Urinary bladder (tissue), 4 donors: ENCODE measurements at places on chromosomes 1 and 21.
A peak's percentile ranks its signal among the peaks of the same experiment; 100 is the strongest.

DNA sequence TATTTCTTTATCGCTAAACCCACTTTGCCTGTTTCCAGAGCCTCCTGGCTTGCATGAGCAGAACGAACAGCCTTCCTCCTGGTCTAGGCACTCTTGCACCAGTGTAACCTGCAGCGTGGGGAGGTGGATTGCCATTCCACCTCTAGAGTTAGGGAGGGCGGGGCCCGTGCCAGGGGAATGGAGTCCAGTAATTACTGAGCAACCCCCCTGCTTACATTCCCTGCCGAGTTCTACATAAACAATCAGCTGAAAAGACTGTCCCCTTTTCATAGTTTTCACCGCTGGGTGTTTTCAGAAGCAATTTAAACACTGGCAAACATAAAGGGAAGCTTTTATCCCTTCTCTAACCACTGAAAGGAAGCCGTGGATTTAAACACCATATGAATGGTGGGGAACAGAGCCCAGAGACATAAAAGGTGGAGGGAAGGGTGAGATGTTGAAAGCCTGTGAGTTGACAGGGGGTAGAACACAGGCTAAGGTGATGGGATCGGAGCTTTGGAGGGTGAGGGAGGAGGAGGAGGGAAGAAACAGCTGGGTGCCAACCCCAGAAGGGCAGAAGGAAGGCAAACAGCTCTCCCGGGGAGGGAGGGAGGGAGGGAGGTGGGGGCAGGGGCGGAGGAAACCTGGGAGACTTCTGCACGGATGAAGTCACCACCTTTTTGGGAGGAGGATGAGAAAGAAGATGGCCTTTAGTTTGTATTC is 68.0 kb upstream of the WDR26 start:
- DNase-seq: peak; percentile 25

GRCh38 chr1:198610362-198610761 is 28.5 kb upstream of the PTPRC start:
- no peak for DNase-seq

DNA sequence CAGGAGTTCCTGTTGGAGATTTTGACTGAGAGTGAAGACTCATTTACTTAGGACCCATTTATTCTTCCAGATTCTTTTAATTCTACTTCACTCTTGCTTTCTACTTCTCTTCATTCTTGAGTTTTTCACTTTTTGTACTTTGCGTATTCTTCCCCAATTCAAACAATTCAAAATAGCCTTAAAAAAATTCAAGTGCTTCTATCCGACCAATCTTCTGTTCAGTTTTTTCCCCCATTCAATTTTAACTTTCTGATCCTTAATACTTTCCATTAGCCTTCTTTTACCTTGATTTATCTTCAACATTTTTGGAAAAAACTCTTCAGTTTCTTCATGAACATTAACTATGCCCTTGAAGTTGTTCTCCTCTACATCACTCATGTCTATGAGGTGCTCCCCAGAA is 21.1 kb downstream of the ZFYVE9 start:
- no peak for DNase-seq

- DNase-seq: no peak
Observed at GRCh38 chr1:245691897-245692296, 537.1 kb downstream of the KIF26B start.

DNA sequence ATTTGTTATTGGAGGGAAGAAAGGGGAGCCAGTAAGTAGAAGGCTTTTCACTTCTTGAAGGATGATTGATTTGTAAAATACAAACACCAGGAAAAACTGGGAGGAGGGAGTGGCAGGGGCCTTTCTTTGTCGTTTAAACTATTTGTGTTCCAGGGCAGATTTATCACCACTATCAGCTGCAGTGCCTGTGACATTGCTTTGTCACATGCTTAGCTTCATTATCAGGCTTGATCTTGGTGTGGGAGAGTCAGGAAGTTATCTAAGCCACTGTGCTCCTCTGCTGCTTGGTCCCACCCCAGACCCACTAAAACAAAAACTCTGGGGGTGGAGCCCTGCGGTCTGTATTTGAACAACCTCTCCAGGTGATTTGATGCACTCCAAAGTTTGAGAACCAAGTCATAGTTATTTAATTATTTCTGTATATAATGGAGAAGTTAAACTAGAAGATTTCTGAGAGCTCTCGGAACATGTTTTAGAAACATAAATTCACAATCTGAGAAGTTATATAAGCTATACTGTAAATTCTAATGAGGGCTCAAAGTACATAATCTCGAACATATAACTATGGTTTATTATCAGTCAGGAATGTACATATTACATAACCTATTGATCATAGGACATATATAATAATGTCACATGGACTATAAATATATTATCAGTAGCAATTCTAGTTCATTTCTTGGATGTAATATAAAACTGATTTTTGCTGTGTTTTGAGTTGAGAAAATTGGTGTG is 87.9 kb downstream of the CDC14A start:
- DNase-seq: no peak

DNA sequence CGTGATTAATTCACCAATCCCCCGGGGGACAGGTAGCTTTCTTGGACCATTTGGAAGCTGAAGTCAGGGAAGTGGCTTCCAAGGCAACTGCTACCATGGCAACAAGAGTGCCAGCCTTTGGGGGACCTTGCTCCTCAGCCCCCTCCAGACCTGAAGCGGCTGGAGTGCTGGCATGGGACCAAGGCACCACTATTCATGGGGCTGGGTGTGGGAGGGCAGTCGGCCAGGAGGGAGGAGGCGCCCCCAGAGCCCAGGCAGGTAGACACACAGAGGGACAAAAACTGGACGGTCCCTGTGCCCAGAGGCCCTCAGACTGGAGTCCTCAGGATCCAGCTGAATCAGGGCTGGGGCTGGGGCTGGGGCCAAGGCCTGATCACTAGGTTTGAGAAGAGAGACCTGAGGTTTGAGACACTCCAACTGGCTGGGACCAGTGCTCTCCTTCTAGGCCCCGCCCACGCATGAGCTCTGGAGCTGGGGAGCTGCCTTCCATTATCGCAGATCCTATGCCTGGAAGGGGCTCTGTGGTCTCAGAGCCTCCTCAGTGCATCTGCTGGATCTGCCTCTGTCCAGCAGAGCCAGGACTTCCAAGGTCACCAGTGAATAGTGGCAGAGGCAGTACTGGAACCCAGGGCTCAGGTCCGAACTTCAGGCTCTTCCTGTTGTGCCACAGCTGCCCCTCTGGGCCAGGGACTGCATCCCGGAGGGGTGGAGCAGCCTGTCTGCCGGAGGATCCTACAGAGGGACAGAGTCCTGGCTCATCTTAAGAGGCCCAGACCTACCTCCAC is 3.3 kb upstream of the KNCN start:
- no peak for DNase-seq

- peak; percentile 70 for DNase-seq
Observed at GRCh38 chr1:234676103-234676594, 66.2 kb upstream of the IRF2BP2 start.

- DNase-seq: no peak
Observed at GRCh38 chr1:211335522-211336157, 9.0 kb downstream of the TRAF5 start.

GRCh38 chr1:78334952-78335351 is 155.8 kb upstream of the PTGFR start:
- DNase-seq: no peak

- no peak for DNase-seq
Observed at GRCh38 chr1:22643381-22643780, at the start of gene C1QC. Gene C1QC (plus strand): TSS chr1:22643633. CDS start chr1:22644024, 391 bp downstream.

- no peak for DNase-seq
Observed at GRCh38 chr1:32170991-32171390, 8.5 kb upstream of the TXLNA start.

GRCh38 chr1:37930246-37931101 is 16.4 kb downstream of the INPP5B start:
- DNase-seq: no peak

- no peak for DNase-seq
Observed at GRCh38 chr21:25528515-25528914, 78.8 kb downstream of the MRPL39 start.

DNA sequence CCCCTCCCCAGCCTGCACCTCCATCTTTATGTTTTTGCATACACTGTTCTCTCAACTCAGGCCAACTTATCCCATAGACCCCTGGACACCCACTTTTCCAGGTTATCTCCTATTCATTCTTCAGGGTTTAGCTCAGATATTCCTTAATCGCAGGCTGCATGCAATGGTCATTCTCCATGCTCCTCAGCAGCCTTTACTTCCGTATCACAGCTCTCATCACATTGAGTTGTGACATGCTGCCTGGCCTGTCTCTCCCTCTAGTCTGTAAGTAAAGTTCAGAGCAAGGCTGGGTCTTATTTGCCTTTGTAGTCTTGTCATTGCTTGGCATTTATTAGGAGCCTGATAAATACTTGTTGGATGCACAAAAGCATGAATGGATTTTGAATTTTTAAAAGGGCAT is 6.9 kb downstream of the DNAJC6 start:
- no peak for DNase-seq

DNA sequence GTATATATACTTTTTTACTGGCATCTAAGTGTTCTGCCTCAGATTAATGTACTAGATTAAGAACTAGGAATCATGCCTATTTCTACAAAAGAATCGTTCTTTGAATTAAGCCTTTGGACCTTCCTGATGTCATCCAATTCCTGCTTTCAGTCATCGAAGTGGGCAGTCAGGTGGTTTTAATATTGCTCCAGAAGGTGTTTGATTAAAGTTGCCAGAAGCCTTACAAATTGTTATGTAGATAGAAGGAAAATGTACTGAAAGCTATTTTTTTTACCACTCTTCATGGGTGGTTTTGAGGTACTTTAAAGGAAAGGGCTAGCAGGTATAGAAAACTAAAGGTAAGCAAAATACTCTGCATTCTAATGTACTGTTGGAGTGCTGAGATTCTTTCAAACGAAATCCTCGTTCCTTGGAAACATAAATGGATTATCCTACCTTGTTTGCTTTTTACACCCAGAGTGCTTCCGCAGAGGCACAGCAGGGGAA is 716 bp downstream of the CTBS start:
- DNase-seq: no peak

DNA sequence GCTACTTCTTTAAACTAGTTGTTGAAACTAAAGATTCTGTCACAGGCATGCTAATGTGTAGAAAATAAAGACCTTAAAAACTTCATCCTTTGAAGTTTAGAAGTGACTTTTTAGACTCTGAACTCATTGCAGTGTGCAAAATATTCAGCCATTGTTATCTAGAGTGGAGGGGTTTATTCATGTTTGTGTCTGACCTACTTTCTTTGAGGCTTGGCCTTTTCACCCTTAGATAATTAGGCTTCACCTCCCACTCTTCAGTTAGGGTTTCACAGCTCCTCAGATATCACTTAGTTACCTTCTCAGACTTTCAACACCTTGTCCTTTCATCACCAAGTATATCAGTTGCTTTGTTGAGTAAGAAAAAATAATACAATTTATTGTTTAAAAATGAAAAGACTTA is 75.9 kb downstream of the IVNS1ABP start:
- DNase-seq: no peak

GRCh38 chr21:37903396-37903795 is 12.9 kb downstream of the KCNJ6 start:
- no peak for DNase-seq

GRCh38 chr1:172638885-172639831 is 19.7 kb upstream of the FASLG start:
- DNase-seq: no peak

GRCh38 chr1:173403996-173404395 is 73.1 kb upstream of the PRDX6 start:
- no peak for DNase-seq

GRCh38 chr1:1162597-1163537 is 10.8 kb upstream of the TTLL10 start:
- no peak for DNase-seq

GRCh38 chr1:10108948-10109708 is 76.4 kb downstream of the UBE4B start:
- DNase-seq: no peak

DNA sequence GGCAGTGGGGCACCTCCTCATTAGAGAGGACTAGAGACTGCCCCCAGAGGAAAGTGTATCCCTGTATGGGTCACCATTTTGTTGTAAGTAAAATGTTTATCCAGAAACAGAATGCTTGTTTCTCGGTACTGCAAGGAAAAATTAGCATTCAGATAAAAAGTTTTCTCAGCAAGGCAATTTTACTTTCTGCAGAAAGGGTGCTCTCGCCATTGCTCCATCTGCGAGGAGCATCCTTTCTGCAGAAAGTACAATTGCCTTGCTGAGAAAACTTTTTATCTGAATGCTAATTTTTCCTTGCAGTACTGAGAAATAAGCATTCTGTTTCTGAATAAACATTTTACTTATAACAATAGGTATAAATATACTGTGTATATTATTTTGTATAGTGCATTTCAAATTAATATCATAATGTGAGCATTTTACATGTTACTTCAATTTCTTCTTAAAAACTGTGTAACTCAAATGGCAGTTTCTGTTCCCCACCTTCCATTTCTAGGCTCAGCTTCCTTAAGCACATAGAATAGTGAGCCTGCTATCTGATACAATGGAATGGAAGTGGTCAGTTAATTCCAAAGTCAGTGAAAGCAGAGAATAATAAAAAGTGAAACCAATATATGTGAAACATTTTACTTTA is 76.5 kb upstream of the DESI2 start:
- no peak for DNase-seq

GRCh38 chr1:169809370-169810095 is 14.8 kb upstream of the METTL18 start:
- DNase-seq: peak; percentile 8

DNA sequence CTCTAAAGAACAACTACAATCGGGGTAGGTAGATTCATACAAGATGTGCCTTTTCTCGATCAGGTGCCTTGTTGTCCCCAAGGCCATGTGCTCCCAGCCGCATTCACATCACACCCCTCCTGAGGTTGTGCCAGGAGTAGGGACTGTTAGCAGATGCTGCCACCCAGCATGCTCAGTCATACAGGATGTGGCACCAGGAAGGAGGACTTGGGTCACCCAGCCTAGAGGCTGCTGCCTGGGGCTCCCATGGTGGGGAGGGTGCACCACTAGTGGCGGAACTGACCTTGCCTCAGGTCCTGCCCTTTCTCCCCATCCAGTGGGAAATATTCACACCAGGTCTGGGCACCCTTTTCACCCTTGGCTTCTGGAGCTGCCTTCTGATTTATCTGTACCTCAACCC is 8.3 kb downstream of the TEX35 start:
- DNase-seq: no peak

GRCh38 chr1:207084232-207084631 is 4.4 kb upstream of the C4BPB start:
- DNase-seq: no peak

GRCh38 chr1:24786191-24786590 is 40.9 kb downstream of the CLIC4 start:
- DNase-seq: no peak

DNA sequence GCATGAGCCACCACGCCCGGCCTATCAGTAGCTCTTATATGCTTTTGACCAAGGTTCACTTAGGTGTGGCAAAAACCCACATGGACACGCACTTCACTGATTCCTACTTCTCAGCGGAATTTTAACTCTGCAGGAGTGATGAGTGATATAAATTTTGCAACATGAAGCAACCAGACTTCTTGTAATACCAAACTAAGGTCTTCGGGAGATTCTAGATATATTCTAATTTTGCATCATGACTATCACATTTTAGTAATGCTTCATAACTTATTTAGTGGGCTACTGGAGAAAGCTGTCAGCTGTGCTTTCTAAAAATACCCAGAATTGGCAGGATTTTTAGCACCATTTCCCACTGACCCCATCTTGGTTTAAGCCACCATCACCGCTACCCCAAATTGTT is 27.8 kb downstream of the RHCE start:
- no peak for DNase-seq
